Stimulated activated CD4-positive, alpha-beta T cell treated with anti-CD3 and anti-CD28 coated beads, Interleukin-12 subunit alpha, Interleukin-12 subunit beta, amount 100 ng/mL, for 24 hours (primary cell): ENCODE measurements at places on chromosomes 12 and 14.

DNA sequence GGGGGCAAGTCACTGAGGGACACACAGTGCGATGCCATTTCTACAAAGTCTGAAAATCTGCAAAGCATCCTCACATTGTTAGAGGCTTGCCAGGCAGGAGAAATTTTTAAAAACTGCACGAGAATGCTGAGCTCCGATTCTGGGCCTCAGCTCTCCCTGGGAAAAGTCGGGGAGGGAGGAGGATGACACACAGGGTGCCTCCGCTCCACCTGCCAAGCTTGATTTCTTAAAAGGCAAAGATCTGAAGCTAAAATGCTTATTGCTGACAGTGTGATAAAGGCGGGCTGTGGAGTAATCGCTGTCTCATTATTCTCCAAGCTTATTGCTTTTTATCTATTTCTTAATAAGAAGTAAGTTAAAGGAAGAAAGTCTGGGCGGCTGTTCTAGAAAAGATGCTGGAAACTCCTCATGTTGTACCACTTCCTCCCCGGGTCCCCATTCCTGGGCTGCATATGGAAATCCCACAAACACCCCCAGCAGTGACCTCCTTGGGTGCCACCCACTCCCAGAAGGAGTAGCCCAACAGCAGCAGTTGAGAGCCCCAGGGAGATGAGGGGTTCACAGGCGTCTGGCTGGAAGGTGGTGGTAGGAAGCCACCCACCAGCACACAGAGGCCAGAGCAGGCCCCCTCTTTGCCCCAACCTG, 55.0 kb downstream of the CCDC85C start:
- DNase-seq = no peak

DNA sequence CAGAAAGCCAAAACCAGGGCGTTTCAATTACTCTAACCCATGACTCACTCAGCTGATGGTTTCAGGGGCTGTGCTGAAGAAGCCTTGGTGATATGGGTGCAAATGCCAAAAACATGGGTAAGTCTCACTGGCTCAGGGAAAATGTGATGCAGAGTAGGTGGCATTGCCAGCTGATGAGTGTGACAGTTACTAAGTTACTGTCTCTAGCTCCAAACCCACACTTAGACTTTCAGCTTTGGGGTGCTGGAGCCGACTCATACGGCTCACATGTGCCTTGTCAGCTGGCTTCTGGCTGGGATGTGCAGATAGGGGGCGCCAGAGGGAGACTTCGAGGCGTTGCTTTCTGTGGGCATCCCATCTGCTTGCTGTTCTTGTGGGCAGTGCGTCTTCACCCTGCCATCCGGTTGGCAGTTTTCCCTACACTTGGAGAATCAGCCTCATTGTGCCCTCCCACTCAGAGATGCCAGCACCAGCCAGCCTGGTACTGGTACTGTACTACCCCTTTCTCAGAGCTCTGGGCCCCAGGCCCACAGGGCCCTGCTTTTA, 11.1 kb upstream of the KRT7 start:
- peak; percentile 64 for DNase-seq

DNA sequence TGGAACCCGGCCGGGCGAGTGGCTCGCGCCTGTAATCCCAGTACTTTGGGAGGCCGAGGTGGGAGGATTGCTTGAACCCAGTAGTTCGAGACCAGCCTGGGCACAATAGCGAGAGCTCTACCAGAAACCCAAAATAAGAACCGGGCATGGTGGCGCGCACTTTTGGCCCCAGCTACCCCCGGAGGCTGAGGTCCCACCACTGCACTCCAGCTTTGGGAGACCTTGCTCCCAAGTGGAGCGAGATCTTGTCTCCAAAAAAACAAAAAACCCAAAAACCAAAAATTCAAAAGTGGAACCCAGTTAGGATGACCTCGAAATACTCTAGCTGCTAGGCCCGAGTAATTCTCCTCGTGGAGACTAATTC, 769 bp upstream of the VTI1B start:
- no peak for DNase-seq

GRCh38 chr14:75511201-75511600, 11.1 kb upstream of the BATF start:
- DNase-seq = no peak

GRCh38 chr14:100015251-100015655, 50.0 kb upstream of the EVL start:
- no peak for DNase-seq

DNA sequence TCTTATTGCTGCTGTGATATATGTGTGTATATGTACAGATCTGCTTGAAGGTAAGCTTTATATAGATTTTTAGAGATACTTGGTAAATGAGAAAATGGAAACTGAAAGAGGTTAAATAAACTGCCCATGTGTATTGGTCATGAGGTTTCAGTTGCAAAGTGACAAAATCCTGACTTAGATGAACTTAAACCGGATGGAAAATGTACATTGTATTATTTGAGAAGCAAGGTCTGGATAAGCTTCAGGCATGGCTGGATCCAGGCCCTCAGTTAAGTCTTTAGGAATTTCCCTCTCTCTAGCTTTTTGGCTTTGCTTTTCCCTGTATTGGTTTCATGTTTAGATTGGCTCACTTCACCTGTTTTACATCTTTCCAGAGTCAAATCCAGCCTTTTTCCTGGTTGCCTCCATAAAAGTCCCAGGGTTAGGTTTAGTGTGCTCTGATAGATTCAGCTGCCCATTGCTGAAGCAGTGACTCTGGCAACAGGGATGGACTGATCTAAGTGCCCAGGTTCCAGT, 21.0 kb upstream of the MAP1LC3B2 start:
- no peak for DNase-seq

DNA sequence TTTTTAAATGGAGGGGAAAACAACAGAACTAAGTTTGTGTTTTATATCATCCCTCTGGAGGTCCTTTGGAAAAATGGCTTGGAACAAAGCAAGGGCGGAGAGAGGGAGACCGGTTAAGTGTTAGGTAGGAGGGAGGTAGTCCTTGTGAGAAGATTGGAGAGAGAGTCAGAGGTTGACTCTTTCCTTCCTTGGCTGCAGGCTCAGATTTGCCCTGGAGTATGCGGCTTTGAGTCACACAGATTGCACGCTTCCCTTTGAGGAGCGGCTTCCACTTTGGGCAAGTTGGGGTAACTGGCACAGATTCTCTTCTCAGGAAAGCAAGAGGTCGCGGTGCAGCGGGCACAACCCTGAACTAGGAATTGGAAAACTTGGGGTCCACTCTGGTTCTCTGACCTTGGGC, 9.9 kb downstream of the SOCS2 start:
- DNase-seq = no peak

- DNase-seq = no peak
Measured at GRCh38 chr14:58643366-58643765, 5.6 kb downstream of the DACT1 start.

DNA sequence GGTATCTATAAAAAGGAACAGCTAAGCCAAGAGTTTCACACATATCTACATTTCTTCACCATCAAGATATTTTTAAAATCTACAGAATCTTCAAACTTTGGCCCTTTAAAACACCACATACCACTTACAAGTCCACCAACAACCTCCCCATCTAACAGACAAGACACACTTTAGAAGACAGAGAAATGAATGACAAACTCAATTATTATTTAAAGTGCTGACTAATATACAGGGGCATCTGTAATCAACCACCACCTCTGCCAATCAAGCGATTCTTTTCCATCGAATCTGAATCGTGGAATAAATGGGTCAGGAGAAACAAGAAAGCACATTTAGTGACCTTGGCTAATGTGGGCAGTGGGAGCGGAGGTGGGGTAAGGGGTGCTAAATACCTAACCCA, 7.7 kb downstream of the SETD3 start:
- no peak for DNase-seq

- no peak for DNase-seq
Measured at GRCh38 chr12:5523396-5524115, 91.6 kb downstream of the NTF3 start.

GRCh38 chr12:124648710-124649384, 81.4 kb upstream of the NCOR2 start:
- no peak for DNase-seq

- DNase-seq = no peak
Measured at GRCh38 chr12:114993165-114993564, 309.2 kb upstream of the TBX3 start.

GRCh38 chr12:31751085-31751484, 22.3 kb upstream of the AMN1 start:
- DNase-seq = no peak

GRCh38 chr14:100802766-100803165, 23.2 kb upstream of the MEG3 start:
- no peak for DNase-seq

DNA sequence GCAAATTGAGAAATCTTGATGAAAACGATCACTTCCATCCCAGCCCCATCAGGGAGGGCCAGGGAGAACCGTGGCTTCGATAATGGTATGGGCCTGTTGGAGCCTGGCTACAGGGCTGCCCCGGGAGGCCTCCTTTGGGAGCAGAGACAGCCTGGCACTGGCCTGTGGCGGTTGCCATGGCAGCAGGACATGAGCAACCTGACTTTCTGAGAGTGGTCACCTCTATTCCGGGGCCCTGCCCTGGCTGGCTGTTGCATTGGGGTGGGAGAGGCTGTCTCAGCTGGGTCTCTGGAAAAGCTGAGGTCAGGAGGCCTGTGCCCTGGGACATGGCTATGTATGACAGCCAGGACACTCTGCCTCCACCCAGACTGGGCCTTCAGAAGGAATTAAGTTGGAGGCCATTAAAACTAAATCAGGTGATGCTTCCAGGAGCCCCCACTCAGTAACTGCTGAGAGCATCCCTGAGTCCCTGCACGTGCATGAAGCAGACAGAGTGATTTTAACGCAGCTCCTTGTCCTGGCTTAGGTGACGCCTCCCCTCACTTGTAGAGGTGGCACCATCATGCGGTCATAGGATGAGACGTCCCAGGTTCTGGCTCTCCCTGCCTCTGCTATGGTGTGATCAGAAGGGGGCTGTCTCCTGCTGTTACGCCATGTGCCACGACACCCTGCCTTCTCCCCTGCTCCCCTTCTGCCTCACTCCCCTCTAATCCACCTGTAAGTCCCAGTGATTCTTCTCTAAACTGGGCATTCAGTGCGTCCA, 126.3 kb downstream of the SLC25A47 start:
- no peak for DNase-seq

GRCh38 chr12:53096089-53096741, 1.3 kb upstream of the IGFBP6 start:
- DNase-seq = no peak

DNA sequence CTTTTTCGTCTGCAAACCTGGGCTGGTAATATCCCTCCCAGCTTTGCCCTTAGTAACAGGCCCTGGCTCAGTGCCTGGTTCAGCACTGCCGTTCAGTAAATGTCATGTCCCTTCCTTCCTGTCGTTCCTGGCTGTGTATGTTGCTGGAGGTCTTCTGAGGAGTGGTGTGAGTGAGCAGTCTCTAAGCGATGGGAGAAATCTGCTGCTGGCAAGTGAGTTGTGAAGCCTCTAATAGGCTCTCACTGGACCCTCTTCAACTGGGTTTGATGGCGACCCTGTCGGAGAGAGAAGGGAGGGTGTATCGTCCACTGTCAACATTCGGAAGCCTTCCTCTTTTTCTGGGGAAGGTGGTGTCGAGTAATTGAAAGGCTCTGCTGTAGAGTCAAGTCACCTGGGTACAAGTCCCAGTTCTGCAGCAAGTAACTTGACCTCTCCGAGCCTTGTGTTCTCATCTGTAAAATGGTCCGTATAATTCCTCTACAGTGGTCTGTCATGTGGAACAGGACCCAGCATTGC, 62.8 kb downstream of the HRK start:
- DNase-seq = no peak

- no peak for DNase-seq
Measured at GRCh38 chr12:32864731-32865130, 31.8 kb downstream of the PKP2 start.

DNA sequence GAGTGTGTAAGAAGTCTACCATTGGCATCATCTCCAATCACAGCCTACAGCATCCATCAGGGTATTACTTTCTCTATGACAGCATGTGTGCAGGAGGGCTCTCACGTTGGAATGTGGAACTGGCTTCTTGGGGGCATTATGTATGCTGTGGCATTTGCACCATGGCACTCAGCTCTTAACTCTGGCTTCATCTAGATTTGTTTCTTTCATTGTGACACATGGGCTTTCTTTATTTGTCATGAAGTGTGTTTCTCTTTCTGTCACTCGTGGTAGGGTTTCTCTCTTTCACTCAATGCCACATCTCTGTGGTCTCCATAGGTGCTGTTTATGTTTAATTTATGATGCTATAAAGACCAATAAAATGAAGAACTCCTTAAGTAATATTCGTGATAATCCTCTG, 191.2 kb upstream of the GARIN2 start:
- no peak for DNase-seq

GRCh38 chr12:93944201-93944600, 204.2 kb upstream of the PLXNC1 start:
- DNase-seq = no peak

DNA sequence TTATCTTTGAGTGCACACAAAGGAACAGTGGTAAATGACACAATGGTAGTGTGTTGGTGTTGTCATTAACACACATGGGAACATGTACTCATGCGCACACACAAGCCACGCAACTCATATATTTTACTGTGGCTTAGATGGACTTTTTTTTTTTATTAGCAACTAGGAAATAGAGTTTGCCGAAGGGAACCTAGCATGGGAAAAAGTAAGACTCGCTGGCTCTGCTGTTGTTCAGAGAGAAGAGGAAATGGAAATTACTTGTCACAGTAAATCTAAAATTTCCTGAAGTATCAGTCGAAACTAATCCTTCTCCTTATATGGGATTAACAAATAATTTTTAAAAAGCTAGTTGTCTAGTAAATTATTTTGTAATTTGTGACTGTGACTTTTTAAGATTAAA, 33.7 kb upstream of the IL22 start:
- DNase-seq = no peak

DNA sequence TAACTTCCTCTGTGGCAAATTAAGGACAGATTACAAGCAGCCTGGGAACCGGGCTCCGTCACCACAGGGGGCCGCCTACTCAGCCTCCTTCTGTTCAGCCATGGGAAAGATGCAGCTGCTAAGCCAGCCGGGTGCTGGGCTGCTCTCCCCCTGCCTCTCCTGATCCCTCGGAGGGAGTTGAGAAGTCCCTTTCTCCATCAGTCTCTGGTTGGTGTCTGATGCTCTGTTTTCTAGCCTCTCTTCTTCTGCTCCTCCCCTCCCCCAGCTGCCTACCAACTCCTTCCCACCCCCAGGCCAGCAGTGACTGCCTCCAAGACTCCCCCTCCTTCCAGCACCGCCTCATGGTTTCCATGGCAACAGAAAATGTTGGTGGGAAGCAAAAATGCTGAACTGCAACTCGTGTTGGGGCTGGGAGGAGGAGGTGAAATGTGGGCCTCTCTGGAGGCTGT, 486.7 kb downstream of the APAF1 start:
- no peak for DNase-seq

- peak; percentile 37 for DNase-seq
Measured at GRCh38 chr12:6538420-6539313, 4.3 kb downstream of the GAPDH start.

DNA sequence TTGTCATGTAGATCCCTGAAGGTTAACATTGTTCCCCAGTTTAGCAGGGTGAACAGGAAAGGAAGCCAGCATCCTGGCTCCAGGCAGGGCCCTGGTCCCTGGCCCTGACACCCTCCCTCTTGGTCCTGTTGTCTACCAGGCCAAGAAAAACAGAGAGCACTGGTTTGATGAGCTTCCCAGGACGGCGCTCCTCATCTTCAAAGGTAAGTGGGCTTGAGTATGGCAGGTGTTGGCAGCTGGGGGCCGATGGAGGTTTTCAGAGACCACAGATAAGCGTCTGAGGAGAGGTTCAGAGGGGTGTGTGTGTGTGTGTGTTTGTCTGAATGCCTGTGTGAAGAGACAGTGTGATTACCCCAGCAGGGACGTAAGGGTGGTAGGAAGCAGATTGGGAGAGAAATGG, 56.3 kb downstream of the SLC8B1 start:
- DNase-seq = no peak

GRCh38 chr12:118526255-118527095, 150.1 kb downstream of the SUDS3 start:
- no peak for DNase-seq

- DNase-seq = no peak
Measured at GRCh38 chr12:112752303-112752702, 39.2 kb upstream of the RPH3A start.
